ENCODE measurements at places on chromosomes 12 and 14.
A peak's percentile ranks its signal among the peaks of the same experiment; 100 is the strongest.

DNA sequence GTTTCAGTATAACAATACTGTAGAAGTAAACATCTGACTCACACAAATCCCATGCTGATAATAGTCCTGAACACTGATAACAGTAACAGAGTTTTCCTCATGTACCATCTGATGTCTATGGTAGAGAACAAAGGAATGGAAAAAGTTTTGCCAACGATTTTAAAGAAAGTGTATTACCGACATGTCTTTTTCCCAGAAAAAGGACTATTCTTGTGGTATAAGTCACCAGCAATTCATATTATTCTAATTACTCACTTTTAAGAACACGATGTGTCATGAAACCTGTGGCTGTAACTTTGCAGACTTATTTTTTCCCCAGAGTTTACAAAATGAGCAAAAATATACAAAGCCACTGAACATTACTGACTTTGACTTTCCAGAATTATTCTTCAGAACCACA, 40.1 kb upstream of the DCN start:
- DNase-seq: no peak

GRCh38 chr14:61187196-61187905, 93.8 kb downstream of the TMEM30B start:
- no peak for DNase-seq

DNA sequence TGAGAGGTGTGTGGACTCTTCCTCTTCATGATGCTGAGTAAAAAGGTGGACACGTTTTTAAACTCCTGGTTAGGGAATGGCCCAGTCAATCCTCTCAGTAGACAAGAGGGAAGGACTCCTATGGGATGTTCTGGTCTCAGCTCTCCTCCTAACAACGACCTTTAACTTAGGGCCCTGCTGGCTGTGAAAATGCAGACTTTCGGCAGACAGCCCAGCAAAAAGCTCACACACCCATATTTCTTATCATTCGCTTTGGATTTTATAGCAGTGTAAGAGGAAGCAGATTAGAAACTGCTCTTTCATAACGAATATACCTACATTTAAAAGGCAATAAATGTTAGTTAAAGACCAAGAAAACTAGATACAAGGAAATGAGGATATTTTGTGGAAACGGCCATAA, 18.0 kb upstream of the YARS2 start:
- no peak for DNase-seq

DNA sequence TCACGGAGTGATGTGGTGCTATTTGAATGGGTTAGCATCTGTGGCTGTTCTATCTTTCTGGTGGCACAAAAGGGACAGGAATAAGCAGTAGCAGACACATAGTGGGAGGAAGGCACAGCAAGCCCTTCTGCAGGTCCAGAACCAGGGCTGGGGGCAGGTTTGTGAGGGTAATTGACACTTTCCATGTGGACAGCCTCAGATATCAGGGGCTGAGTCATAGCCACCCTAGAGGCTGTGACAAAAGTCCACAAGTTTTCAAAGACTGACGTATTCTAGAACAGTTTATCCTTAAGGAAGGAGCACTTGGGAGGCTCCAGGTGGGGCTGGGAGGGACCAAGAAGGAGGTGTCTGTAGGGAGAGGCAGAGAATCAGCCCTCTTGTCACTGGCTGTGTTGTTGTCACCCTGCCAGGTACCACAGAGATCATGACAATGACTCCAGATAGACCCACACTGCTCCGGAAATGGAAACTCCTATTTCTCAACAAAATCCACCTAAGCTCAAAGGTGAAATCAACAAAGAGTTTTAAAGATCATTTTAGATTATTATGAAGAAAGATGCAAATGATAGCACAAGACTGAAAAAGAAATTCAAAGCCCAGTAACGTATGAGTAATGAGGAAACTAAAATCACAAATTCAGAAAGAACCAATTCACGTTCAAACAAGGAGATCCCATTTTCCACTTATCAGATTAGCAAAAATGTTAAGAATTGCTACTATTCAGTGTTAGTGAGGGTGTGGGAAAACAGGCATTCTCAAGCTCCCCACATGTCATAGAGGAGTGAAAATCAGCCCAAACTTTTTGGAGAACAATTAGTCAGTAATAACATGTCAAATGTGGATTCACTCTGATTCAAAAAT, 48.3 kb downstream of the NFKBIA start:
- DNase-seq: no peak

GRCh38 chr12:126966498-126966897, 1300.5 kb upstream of the TMEM132C start:
- no peak for DNase-seq

DNA sequence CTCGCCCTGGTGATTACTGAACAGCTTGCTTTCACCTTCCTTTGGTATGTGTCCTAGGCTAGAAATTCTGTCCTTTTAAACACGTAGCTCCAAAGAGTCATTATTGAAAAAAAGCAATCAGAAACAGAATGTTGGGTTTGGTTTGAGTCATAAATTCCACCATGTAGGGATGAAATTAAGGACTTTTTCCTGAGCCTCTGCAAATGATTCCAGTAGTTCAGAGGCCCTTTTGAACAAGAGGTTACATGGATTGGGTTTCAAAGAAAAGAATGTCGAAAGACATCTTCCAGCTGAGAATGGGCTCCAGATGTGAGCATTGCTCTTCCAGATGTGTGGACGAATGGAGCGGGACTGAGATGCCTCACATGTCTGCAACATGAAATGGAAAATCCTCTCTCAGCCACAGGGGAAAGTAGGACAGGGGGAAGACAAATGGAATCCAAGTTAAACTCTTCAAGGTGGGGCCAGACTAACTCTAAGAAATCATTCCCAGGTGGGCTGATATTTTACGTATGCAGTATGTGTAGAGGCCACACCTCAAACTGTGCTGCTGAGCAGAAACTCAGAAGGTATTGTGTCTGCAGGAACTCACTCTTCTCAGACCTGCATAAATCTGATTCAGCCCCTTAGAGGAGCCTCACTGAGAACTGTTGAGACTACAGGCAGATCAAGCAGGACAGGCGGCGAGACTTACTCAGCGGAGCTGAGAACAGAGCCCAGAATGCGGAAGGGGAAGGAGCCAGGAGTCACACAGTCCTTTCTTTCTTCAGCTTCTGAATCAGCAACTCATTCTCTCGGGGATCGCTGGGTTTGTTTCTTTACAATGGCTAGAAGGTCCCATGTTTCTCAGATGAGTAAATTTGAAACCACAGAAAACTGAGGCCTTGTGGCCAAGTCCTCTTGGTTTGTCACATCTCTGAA, 23.3 kb upstream of the EMP1 start:
- DNase-seq: peak; percentile 83

- DNase-seq: no peak
Observed at GRCh38 chr14:99420711-99421110, 59.9 kb downstream of the SETD3 start.

DNA sequence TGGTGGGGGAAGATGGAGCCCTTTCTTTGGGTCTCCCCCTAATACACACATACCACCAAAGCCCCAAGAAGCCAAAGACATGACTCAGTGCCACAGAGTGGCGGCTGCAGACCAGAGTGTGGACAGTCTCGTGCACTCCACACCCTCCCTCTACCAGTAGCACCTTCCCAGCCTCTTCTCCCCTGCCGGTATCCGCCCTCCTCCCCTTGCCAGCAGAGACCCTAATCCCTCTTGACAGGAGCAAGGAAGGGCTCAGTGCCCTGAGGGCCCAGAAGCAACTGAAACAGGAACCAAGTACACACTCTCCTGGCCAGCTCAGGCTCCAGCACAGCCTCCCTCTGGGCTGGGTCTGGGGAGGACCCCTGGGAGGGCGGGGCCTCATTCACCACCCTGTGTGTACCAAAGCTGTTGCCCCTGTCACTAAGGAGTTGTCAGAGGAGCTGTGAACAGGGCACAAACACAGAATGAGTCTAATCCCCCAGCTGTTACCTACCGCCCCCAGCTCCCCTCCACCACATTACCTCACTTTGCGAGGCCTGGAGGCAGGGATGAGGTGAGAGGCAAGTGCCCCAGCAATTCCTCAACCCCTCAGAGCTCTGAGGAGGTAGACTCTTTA, 8.2 kb downstream of the SPRYD3 start:
- no peak for DNase-seq

DNA sequence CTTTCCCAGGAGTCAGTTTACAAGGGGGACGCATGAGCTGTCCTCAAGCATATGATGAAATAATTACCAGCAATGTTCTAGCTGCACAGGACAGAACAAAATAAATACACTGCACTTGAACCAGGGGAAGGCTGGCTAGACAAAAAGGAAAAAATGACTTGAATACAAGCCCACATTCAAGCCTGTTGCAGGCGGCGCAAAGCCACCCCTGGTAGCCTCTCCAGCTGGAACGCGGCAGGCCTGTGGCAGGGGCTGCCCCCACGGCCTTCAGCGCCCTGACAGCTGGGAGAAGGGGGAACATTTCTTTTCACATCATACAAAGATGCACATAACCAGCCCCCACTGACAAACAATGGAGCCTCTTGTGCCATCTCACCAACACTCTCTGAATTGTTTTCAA, 57.1 kb downstream of the TRAFD1 start:
- DNase-seq: peak; percentile 35

DNA sequence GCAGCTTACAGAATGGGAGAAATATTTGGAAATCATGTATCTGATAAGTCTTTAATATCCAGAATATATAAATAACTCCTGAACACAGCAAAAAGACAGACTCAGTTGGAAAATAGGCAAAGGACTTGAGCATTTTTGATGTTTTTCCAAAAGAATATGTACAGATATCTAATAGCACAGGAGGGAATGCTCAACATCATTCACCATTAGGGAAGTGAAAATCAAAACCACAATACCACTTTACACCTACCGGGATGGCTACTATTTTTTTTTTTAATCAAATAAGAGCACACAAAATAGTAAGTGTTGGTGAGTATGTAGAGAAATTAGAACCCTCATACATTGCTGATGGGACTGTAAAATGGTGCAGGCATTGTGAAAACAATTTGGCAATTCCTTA, 75.6 kb downstream of the ANO6 start:
- DNase-seq: no peak

DNA sequence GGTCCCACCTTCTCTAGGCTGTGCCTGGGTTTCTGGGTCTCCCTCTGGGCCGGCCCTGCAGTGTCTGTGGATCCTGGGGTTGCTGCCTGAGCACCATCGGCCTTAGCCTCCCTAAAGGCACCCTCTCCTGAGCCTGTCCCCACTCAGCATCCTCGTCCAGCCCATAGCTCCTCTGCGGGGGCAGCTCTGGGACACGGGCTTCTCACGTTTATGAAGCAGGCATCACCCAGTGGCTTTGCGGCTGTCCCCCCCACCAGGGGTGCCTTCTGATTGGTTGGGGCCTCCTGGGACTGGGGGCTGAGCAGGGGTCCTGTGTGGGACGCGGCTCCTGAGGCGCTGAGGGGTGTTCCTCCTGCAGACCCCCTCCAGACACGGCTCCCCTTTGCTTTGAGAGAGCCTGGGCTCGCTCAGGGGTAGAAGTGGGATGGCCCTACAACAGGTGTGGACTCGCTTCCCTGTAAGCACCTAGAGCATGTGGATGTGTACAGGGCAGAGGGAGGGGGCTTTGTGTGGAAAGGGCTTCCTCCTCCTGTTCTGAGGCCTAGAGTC, 10.7 kb downstream of the ULK1 start:
- no peak for DNase-seq

GRCh38 chr12:51051787-51052186, 3.7 kb downstream of the LETMD1 start:
- DNase-seq: no peak

GRCh38 chr12:27561535-27562350, 37.7 kb downstream of the PPFIBP1 start:
- no peak for DNase-seq

- no peak for DNase-seq
Observed at GRCh38 chr12:96445691-96446583, 43.4 kb upstream of the CFAP54 start.

DNA sequence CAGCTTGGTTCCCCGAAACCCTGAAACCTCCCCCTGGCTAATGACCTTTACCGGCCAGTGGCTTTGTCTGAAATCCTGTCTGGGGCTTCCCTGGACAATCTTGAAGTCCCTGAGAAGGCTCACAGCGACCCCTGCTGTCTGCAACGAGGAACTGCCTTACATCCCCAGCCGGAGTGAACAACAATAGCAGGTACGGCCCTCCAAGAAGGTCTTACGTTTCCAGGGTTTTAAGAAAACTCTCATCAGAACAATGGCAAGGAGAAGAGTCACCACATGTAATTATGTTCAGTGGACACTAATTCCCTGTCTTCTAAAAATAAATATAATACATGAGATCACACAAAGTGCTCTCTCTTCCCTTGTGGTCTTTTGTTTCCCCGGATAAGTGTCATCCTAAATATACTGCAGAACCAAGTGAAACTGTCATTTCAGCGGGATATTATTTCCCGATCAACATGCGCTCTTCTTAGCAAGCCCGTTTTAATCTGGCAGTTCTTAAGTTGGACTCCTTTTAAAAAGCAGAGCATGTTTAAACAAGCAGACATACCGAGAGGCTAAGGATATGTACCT, 53.3 kb downstream of the RBM19 start:
- DNase-seq: peak; percentile 86

GRCh38 chr12:66203820-66204219, 14.8 kb downstream of the IRAK3 start:
- DNase-seq: no peak

DNA sequence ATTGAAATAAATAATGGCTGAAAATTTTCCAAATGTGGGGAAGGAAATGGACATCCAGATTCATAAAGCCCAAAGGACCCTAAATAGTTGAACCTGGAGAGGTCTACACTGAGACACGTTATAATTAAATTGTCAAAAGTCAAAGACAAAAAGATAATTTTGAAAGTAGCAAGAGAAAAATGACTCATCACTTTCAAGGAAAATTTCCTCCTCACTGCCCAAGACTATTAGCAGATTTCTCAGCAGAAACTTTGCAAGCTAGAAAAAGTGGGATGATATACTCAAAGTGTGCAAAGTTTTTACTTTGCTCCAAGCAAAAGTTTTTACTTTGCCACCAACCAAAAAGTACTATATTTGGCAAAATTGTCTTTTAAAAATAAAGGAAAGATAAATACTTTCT, 15.9 kb upstream of the KRT83 start:
- DNase-seq: no peak

GRCh38 chr12:53355121-53355520, 19.0 kb upstream of the SP7 start:
- DNase-seq: no peak

DNA sequence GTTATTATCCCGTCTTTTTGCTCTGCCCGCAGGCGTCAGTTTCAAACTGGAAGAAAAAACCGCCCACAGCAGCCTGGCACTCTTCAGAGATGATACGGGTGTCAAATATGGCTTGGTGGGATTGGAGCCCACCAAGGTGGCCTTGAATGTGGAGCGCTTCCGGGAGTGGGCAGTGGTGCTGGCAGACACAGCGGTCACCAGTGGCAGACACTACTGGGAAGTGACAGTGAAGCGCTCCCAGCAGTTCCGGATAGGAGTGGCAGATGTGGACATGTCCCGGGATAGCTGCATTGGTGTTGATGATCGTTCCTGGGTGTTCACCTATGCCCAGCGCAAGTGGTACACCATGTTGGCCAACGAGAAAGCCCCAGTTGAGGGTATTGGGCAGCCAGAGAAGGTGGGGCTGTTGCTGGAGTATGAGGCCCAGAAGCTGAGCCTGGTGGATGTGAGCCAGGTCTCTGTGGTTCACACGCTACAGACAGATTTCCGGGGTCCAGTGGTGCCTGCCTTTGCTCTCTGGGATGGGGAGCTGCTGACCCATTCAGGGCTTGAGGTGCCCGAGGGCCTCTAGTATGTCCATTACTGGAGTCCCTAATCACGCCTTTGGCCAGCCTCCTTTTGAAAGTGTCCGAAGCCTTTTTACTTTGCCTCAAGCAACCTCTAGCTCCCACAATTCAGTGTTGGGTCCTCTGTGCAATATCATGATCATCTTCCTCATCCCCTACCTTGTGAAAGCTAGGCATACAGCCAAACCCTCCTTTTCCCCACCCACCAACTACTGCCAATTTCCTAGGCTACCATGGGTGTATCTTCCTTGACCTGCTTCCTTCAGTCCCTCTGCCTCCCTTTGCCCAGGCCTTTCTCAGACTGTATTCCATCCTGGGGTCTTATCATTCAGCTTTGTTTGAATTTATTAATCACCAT, 891 bp downstream of the SPRYD4 start:
- peak; percentile 10 for DNase-seq
